Nephron progenitor cell (in vitro differentiated cells): ENCODE measurements at places on chromosomes 5 and 9.

- no peak for DNase-seq
These were observed 59.7 kb downstream of the TENT4A start for GRCh38 chr5:6772886-6773285.

GRCh38 chr5:133229931-133230664 lies 178.3 kb downstream of the HSPA4 start:
- no peak for DNase-seq

DNA sequence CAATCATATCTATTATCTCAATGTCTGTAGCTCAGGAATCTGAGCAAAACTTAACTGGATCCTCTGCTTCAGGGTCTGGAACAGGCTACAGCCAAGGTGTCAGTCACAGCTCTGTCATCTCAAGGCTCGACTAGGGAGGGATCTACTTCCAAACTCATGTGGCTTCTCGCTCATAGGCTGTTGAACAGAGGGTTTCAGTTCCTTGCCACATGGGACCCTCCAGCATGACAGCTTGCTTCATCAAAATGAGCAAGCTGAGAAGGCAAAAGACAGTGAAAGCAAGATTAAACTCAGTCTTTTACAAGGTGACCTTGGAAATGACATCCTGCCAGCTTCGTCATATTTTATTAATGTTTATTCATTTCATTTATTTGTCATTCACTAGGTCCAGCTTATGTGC lies 111.7 kb downstream of the GADD45G start:
- no peak for DNase-seq

- DNase-seq, result no peak
These were observed 110.9 kb downstream of the PAX5 start for GRCh38 chr9:36923025-36923625.

DNA sequence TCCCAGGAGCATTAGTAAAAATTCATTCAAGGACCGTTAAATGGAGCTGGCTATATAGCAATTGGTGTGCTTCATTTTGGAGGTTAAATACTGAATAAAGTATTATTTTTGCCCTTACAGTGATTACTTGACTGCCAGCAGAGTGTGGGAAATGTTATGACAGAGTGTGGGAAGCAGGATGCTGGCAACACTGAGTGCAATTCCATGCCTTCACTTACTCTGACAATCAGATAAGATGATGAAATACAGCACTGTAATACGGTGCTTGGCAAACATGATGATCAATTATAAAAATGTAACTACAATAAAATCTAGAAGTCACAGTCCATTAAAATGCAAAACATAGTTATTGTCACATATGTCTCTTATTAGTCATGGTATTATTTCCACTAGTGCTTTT lies 651.3 kb downstream of the PTPRD start:
- no peak for DNase-seq

- DNase-seq, result no peak
These were observed 480.8 kb downstream of the SPATA31A7 start for GRCh38 chr9:61670616-61671015.

DNA sequence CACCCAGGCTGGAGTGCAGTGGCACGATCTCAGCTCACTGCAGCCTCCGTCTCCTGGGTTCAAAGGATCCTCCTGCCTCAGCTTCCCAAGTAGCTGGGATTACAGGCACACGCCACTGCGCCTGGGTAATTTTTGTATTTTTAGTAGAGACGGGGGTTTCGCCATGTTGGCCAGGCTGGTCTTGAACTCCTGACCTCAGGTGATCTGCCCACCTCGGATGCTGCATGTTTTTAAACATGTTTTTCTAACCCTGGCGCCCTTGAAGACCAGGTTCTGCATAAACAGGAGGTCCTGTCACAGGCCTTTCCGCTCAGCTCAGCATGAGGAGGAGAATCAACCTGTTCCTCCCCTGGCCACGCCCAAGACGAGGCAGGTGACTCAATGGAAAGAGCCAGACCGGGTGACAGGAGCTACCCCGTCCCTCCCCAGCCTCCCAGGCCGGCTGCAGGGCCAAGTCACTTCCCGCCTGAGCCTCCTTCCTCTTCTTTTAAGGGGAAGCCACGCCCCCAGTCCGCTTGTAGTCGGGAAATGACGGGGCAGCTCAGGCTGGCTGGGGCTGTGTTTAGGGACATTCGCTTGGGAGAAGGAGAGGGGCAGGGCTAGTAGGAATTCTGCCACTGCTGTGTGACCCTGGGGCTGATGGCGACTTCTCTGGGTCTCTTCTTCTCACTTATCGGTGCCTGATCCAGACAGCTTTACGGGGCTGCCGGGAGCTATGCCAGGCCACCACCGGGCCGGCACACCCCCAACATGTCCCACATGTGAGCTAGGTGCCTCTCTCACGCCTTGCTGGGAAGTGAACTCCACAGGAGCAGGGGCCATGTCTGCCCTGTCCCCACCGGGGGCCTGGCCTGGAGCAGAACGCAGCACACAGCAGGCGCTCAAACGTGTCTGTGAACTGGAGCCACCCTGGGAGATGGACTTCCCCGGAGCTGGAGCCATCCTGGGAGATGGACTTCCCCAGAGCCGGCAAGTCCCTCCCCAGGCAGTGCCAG lies 6.1 kb downstream of the NOTCH1 start:
- DNase-seq, result no peak

- DNase-seq, result no peak
These were observed 11.2 kb upstream of the JAK2 start for GRCh38 chr9:4973902-4974301.

DNA sequence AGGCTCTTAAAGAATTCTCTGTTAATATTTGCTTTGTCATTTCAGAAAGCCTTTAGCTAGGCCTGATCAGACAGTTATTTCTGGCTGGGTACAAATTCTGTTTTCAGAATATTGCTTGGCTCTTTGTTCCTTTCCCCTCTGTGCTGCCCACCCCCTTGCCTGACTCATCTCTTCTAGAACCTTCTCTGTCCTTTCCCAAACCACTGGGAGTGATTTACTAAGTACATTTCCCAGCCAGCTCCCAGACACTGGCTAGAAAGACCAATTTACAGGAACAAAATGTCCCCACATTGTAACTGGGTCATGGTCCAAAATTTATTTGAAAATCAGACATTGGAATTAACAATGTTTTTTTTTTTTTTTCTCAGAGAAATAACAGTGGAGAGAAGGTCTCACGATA lies 133.1 kb upstream of the MAP1B start:
- DNase-seq, result no peak

- DNase-seq, result no peak
These were observed 7.2 kb upstream of the PSD2 start for GRCh38 chr5:139788294-139788910.

- no peak for DNase-seq
These were observed 3.9 kb downstream of the VCAN start for GRCh38 chr5:83475391-83475863.
